Hematopoietic multipotent progenitor cell treated with erythropoietin and hydrocortisone succinate and interleukin-3 and kit ligand, for 8 days (in vitro differentiated cells): ENCODE measurements at places on chromosomes 1 and 21.

DNA sequence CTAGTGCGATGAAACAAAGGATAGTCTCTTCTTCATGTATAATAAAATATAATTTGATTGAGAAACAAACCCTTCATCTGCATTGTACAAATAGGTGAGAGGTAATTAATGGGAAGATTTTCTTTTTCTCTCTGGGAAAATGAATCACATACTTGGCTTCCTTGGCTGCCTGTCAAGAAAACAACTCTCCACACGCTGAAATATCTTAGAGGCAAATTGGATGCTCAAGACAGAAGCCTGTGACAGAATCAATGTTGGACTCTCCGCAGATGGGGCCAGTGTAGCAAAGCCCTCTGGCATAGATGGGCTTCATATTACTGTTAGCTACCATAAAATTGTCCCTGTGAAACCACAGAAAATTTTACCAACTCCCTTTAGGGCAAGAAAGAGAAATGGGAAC is 186.6 kb downstream of the GRIK1 start:
- DNase-seq = no peak

GRCh38 chr1:41546833-41547135 is 62.3 kb upstream of the EDN2 start:
- no peak for DNase-seq

DNA sequence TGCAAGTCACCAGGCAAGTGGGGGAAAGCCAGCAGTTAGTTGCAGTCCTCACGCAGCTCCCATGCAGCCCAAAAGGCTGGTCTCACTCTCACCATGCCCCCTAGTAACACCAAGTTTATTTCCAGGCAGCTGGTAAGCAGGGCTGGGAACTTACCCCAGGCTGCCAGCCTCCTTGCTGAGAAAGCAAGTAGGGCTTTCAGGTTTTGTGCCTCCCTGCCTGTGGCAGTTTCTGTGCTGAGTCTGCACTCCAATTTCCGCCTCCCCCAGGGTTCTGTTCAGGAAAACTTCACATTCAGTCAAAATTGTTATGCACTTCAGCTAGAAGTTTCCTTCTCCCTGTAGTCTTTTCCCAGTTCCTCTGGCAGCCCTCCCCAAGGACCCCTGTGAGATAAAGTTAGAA is 102.0 kb upstream of the SGIP1 start:
- no peak for DNase-seq

GRCh38 chr1:179001451-179001850 is 24.2 kb upstream of the FAM20B start:
- no peak for DNase-seq

DNA sequence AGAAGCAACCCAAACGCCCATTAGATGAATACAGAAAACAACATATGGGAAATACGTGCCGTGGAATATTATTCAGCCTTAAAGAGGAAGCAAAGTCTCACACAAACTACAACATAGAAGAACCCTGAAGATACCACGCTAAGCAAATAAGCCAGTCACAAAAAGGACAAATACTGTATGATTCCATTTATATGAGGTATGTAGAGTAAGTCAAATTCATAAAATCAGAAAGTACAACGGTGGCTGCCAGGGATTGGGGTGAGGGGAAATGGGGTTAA is 54.2 kb downstream of the SIPA1L2 start:
- DNase-seq = no peak

DNA sequence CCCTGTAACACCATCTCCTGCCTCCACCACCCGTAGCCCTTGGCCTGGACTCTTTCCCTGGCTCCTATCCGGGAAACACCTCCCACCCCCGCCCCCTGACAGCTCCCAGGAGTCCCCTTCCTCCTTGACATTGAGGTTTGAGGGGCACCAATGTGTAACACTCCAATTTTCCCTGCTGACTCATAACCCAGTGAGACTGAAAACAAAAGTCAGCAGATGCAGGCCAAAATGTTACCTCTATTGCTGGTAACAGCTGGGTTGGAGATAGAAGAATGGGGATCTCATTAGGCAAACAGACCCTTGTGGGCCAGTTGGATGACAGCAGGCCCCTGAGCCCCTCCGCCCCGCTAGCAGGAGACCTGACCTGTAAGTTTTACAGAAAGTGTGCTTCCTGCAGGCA is 237.2 kb downstream of the KAZN start:
- DNase-seq = no peak

- no peak for DNase-seq
Observed at GRCh38 chr1:245682638-245683628, 528.1 kb downstream of the KIF26B start.

DNA sequence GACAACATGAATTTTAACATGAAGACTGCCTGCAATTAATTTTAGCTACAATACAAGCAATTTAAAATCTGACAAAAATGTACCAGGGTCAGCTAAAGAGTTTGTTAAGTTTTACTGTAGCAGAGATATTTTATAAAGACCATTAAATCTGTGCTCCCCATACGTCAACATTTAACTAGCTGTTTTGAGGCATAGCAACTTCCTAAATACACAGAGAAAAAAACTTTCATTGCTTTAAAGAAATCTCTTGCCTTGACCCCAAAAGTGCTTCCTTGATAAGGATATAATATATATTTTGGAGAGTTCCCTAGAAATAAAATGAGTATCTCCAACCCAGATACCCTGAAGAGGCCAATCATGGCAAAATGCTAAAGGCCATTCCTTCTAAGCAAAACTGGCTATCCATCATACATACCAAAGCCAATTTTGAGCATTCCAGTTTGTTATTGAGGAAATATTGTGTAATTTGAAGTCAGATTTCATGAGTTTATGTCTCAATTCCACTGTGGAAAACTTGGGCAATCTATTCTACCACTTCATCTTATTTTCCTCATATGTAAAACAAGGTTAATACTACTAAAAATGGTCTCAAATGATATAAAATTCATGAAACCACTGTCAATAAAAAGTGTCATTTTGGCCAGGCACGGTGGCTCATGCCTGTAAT is 19.1 kb downstream of the ASPM start:
- DNase-seq = no peak

- DNase-seq = no peak
Observed at GRCh38 chr1:92877081-92877711, 45.4 kb downstream of the RPL5 start.

GRCh38 chr1:111833334-111833733 is 77.6 kb downstream of the DDX20 start:
- no peak for DNase-seq

DNA sequence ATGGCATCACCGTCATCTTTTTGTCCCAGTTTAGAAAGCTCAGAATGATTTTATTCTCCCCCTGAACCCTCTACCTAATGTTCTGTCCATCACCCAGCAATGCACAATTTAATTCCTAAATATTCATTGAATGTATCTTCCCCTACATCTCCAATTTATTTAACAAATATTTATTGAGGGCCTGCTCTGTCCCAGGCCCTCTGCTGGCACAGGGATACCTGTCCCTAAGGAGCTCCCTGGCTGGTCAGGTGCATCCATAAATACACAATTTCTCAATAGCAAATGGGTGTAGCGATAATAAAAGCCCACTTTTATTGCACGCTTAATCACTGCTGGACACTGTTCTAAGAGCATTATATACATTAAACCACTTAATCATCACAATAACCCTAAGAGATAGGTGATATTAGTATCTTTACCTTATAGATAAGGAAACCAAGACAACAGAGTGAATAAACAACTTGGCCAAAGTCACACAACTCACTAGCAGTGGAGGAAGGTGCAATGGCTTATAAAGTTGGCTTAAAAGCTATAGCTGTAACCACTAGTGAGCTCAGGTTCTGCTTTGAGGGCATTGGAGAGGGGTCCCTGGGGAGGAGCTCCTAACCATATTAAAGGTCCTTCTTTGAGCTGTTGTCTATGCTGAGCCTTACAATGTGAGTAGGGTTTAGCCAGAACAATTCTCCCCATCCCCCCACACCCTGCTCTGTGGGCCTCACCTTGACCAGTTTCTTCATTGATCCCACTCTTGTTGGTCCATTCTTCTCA is 126.3 kb upstream of the JUN start:
- no peak for DNase-seq

- no peak for DNase-seq
Observed at GRCh38 chr1:37449936-37450335, 24.4 kb upstream of the ZC3H12A start.

GRCh38 chr1:29879217-29879616 is 642.9 kb downstream of the PTPRU start:
- no peak for DNase-seq

DNA sequence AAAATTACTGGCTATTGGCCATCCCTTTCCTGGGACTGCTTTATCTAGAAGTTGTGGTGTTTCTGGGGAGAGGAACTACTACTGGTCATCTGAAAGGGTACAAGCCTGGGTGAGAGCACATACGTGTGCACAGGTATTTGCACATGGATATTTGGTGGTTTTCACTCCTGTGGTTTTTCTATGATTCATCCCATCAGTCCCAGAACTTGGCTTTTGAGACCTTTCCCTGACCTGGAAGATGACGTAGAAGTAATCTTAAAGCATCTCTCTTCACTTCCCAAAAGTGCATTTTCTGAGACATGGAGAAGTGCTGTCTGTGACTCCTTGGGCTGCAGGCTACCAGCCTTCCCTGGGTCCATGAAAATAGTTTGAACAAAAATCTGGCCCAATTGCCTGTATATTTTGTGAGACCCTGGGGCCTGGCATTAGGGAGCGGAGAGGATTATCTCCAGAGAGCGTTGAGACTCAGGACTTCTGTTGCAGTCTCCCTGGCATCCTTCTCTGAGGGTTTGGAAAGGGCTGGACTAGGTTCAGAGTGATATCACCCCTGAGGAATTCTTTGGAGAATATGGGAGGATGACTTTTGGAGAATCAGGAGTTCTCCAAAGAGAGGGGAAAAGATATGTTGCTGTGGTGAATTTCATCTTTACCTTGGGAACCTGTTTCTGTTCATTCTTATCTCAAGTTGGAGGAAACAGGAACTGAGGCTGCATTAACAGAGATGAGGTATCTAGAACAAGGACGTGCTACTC is 130.8 kb downstream of the NOS1AP start:
- DNase-seq = no peak

DNA sequence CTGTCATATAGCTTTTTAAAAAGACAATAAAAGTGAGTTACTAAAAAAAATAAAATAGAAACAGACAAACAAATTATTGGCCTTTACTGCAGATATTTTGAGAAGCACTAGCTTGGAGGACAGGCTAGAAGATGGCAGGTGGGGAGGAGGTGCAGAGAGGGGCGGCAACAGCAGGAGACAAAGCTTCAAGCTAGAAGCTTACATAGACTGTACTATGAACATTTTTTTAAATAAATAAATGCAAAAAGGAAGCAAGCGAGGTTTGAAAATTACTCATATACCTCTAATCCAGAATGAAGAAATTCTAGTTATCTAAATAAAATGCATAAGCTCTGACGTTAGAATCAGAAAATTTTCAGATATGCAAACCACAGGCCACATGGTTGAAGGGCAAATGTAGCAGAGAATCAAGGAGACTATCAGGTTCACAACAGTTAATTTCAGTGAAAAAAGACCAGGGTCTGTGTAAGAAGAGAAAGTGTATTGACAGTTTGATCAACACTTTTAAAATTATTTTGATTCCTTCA is 54.9 kb downstream of the NRIP1 start:
- DNase-seq = no peak

DNA sequence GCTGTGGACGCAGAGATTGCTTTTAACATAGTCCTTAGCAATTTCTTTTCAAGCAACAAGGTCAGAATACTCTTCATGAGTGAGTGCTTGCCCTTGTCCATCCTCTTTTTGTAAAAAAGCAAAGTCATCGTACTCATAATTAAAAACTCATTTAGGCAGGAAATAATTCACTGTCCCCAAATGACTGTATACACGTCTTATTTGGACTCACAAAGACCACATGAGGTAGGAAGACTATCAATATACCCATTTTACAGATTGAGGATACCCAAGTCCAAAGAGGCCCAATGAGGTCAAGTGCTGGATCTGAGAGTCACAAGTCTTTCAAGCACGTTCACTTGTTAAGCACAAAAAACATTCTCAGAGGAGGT is 13.2 kb downstream of the ITPKB start:
- DNase-seq = no peak

DNA sequence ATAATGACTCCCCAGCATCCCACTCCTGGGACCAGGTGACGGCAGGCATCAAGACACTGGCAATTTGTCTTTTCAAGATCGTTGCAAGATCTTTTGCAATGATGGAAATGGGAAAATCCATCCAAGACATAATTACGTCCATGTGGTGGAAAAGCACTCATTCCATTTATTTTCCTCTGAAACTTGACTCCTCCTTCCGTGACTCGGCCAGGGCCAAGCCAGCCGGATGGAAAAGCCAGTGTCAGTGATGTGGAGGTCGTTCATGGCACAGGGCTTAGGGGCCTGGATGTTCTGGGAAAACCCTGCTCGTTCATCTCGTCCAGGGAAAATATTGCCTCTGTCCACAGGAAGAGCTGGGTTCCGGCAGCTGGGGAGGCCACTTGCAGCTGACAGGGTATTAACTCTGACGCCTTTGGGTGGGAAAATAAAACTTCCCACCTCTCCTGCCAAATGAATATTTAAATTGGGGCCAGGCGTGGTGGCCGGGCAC is 46.2 kb downstream of the C1orf198 start:
- DNase-seq = no peak

GRCh38 chr1:206036663-206037455 is 13.2 kb upstream of the CTSE start:
- DNase-seq = no peak

GRCh38 chr1:3163356-3163755 is 94.4 kb downstream of the PRDM16 start:
- DNase-seq = no peak

DNA sequence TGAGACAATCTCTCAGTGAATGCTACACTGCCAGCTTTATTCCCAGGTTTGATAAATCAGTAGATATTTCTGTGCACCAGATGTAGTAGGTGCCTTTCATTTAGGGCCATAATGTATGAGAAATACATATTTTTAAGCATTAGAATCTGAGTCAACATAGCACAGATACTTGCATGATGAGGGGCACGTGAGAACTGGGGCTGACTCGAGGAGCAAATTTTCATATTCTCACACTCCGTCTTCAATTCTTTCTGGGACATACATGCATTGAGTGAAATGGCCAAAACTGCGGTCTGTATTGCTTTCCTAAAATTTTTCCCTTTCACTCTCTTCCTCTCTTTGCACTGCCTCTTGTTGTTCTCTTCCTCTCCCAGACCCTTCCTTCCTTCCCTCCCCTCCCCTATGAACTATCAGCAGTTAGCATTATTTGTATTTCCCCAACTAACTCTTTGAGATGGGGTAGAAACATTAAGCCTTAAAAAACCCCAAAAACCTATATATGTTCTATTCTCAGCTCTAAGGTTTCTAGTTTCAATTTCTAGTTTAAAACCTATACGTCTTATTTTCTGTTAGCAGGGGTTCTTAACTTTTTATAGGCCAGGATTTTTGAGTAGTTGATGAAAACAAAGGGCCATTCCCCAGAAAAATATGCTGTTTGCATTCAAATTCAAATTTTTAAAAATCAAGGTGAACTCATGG is 289.1 kb downstream of the PTBP2 start:
- no peak for DNase-seq

- DNase-seq = no peak
Observed at GRCh38 chr21:38306433-38307141, 49.8 kb downstream of the KCNJ15 start.

- DNase-seq = peak; percentile 82
Observed at GRCh38 chr21:17387030-17387617, 125.7 kb upstream of the CXADR start.
